NCI-H1694 (cell line): ENCODE measurements at places on chromosomes 3 and 15.
A peak's percentile ranks its signal among the peaks of the same experiment; 100 is the strongest.

DNA sequence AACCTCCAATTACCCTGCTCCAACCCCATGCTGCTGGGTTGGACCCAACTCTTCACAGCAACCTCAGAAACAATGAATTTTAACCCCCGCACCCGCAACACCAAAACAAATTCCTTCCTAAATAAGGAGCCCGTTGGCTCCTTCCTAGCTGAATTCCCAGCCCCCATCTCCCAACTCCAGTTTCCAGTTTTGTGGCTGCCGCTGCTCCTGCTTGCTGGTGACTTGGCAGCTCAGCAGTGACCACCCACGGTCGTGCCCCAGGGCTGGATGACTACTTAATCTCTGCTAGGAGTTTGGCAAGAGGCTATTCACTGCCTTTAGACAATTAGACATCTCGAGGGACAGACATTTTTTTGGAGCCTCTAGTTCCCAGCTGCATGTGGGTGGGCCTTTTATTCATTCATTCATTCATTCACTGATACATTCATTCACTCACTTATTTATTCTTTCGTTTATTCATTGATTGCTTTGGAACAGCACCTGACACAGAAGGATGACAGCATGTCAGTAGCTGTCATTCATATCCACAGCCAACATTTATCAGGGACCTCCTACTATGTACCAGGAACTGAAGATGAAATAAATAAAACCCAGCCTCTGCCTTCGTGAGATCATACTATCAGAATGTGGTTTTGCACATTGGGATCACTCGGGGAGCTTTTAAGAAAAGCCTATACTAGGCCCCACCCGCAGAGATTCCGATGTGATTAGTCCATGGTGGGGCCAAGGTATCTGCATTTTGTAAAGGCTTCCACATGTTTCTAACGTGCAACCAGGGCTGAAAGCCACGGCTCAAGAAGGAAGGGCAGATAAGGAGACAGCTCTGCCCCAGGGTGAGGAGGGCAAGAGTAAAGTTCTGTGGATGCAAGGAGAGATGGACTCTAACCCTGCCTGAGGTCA, 256.5 kb downstream of the SHQ1 start:
- DNase-seq: no peak

- no peak for DNase-seq
Measured at GRCh38 chr3:123712077-123712860, 127.4 kb upstream of the HACD2 start.

GRCh38 chr3:128078322-128078721, 26.1 kb downstream of the SEC61A1 start:
- no peak for DNase-seq

- DNase-seq: no peak
Measured at GRCh38 chr3:155208183-155208800, 85.2 kb downstream of the STRIT1 start.

- DNase-seq: no peak
Measured at GRCh38 chr3:171333784-171334464, 126.3 kb downstream of the TNIK start.

DNA sequence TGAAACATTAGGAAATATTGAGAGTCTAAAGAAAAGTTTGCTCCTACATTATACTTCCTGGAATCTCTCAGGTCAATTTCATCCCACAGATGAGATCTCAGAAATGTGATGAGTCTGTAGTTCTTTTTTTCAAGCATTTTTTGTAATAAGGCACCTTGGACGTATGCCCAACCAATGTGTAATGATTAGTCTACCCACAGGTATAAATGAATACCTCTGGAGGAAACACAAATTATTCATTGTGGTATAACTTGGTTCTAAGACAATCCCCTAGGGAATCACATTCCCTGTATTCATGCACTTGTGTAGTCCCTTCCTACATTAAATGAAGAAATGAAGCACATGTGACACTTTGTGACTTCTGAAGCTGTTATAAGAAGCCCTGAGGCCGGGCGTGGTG, 596.2 kb upstream of the UBE2E2 start:
- DNase-seq: no peak

GRCh38 chr15:55791551-55792400, 48.8 kb upstream of the PRTG start:
- no peak for DNase-seq

GRCh38 chr3:13544293-13544831, 4.6 kb upstream of the FBLN2 start:
- no peak for DNase-seq

DNA sequence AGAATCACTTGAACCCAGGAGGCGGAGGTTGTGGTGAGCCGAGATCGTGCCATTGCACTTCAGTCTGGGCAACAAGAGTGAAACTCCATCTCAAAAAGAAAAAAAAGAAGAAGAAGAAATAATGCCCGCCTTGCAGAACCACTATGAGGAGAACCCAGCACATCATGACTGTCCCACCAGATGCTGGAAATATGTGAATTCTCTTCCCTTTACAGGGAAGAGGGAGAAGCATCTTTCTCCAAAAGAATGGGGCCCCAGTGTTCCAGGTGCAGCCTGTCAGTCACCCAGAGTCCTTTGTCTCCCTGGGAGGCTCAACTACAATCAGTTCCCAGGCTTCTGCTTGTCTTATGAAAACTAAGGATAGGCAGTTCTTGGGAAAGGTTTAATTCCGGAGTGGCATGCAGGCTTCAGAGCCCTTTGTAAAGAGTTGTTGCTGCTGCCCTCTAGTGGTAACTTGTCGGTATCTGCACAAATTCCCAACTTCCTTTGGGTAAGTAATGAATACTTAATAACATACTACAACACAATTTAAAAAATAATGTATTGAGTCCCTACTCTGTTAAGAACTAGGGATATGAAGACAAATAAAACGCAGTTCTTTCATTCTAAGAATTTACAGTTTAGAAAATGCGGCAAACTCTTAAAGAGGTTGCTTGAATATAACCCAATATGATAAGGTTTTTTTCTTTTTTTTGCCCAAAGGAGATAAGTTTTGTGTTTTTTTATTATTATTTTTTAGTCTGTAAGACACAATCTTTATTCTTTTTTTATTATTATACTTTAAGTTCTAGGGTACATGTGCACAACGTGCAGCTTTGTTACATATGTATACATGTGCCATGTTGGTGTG, 18.6 kb upstream of the TICRR start:
- peak; percentile 75 for DNase-seq

DNA sequence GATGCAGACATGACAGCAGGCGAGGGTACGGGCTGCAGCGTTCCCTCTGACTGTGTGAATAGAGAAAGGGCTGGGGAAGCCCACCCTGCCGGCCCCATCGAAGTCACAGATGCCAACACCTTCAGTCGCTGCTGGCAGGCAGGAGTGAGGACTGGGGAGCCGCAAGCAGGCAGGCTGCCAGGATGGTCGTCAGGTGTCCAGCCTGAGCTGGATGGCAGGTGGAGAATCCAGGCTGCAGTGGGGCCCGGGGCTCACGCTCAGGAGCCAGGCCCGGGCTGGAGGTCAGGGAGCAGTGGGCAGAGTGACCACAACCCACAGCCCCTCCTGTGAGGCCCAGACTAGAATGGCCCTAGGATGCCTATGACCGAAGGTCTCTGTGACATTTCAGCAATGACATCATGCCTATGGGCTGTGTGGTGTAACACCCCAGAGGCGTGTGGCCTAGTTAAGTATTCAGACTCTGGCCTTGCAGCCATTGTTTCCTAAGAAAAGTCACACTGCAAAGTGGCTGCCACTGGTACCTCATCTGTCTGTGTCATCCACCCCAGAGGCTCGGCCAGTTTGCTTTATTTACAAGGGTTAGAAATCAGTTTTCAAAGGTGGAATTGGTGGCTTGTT, 15.7 kb downstream of the PRR23E start:
- DNase-seq: no peak

- DNase-seq: no peak
Measured at GRCh38 chr3:71688121-71688520, 37.1 kb downstream of the EIF4E3 start.

DNA sequence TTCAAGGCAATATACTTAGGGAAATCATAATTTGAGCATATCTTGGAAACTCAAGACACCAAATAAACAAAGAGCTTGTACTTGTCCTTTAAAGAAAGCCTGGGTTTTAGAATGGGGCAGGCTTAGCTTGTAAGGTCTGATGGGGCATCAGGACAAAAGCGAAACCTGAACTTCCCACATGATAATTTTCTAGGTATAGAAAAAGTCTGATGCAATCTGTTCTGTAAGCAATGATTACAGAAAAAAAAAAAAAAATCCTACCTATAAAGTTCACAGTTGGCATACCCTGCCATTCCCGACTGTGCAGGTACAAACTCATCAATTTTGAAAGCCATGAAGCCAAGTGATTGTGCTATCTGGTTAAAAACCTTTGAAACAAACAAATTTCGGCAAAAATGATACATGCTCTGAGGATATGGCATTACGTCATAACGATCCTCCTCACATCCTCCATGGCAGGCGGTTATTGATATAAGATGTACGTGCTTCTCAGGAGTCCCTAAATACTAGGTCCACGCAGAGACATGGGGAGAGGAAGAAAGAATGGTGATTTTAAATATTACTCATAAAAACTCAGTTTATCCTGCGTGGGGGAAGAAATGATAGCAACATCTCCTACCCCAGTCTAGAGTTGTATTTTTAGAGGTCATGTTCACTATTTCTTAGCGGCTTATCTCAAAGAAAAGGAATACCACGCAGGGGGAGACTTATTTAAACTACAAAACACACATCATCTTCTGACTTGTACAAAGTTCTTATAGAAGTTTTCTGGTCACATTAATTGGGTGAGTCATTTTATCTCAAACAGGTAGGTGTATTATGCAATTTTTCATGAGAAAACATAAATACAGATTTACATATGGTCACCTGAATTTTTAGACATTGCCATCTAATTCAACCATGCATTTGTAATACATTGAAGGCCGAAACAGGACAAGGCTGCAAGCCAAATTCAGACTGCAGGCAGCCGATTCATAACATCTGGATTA, 27.0 kb downstream of the MB21D2 start:
- DNase-seq: no peak

DNA sequence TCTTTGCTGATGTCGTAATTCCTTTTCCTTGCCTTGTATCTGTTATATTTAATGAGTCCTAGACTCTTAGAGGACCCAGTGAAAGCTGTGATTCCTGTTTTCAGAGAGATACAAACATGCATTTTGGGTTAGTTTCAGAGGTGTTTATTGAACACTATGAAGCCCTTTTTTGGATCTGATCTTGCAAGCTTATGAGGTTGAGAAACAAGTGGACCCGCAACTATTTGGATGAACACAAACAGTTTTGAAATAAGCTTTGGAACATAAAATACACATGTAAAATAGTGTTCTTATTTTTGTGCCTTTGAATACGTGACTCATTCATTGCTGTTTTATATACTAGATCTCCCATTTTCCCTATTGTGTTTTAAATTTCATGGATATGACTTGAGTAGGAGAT, 33.5 kb downstream of the SNRK start:
- DNase-seq: no peak

- DNase-seq: no peak
Measured at GRCh38 chr15:68204361-68204760, 771 bp downstream of the CALML4 start.

DNA sequence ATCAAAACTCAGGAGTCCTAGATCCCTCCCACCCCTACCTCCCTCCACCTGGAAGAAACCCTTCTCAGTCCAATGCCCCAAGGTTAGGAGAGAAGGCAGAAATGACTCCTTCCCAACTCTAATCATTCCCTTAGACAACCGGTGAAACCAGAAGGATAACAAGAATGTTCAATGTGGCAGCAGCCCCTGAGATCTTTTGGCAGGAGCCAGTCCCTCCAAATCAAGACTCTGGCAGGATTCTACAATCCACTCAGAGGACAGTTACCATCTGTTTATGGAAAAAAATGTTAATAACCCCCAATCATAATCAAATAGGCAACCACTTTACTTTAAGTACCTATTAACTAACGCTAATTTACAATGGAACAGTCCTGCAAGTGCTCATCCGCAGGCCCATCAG, 136.5 kb downstream of the NTRK3 start:
- no peak for DNase-seq

DNA sequence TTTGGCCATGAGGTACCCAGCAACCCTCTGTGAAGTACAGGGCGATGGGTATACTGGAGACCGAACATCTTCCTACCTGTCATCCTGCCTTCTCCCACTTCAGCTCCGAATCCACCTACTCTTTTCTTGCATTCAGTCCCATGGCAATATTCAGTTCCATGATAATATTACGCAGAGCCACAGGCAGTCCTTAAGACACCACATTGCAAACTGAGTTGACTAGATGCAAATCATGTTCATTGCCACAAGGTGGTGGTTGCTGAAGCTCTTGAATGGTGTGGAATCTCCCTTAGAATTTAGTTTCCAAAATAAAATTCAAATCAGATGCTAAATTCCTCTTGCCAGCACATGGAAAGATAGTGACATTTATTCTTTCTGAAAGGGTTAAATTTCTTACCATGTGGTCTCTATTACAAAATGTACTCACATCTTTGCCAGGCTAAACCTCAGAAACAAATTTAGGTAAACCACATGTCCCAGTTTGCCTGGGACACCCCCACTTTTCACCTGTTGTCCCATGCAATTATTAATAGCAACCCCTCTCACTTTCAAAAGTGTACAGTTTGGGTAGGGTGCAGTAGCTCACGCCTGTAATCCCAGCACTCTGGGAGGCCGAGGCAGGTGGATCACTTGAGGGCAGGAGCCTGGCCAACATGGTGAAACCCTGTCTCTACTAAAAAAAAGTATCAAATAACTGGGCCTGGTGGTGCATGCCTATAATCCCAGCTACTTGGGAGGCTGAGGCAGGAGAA, 1.7 kb upstream of the NME9 start:
- no peak for DNase-seq

GRCh38 chr15:70761046-70761445, 2.3 kb downstream of the UACA start:
- DNase-seq: no peak

GRCh38 chr3:111667621-111668239, 72.6 kb upstream of the ZBED2 start:
- DNase-seq: no peak

DNA sequence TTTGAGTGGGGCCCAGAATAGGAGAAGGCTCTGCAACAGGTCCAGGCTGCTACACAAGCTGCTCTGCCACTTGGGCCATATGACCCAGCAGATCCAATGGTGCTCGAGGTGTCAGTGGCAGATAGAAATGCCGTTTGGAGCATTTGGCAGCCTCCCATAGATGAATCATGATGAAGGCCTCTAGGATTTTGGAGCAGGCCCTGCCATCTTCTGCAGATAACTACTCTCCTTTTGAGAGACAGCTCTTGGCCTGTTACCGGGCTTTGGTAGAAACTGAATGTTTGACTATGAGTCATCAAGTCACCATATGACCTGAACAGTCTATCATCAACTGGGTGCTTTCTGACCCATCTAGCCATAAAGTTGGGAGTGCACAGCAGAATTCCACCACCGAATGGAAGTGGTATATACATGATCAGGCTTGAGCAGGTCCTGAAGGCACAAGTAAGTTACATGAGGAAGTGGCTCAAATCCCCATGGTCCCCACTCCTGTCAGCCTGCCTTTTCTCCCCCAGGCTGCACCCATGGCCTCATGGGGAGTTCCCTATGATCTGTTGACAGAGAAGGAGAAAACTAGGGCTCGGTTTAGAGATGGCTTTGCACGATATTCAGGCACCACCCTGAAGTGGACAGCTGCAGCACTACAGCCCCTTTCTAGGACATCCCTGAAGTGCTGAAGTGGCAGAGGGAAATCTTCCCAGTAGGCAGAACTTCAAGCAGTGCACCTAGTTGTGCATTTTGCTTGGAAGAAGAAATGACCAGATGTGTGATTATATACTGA, 971.4 kb downstream of the MCTP2 start:
- DNase-seq: no peak

GRCh38 chr3:171192176-171192854, 165.8 kb upstream of the SLC2A2 start:
- no peak for DNase-seq
